ENCODE measurements at places on chromosomes 7 and 10.

GRCh38 chr10:46555713-46556514, 544 bp downstream of the GPRIN2 start:
- peak; percentile 97 for DNase-seq

DNA sequence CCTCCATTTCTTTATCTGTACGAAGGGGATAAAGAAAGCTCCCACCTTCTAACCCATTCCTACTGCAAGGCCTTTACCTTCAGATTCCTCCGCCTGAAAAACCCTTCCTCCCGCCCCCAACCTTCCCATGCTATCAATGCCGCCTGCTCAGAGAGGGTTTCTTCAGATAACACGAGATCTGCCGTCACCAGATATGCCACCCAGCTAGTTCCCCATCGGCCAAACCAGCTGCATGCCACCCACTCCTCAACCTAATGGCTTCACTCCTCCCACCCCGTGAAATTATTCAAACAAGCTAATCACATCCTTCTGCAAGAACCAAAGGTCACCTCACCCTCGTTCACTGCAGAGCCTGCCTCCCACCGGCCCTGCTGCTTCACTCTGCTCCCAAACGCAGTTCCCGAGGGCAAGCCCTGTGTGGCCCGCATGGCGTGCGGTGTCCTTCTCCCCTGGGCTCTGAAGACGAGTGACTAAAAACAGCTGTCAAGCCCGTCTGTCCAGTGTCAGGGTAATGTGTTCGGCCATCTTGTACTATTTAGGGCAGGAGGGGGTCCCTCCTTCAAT, 46.8 kb upstream of the TMEM213 start:
- DNase-seq = no peak

DNA sequence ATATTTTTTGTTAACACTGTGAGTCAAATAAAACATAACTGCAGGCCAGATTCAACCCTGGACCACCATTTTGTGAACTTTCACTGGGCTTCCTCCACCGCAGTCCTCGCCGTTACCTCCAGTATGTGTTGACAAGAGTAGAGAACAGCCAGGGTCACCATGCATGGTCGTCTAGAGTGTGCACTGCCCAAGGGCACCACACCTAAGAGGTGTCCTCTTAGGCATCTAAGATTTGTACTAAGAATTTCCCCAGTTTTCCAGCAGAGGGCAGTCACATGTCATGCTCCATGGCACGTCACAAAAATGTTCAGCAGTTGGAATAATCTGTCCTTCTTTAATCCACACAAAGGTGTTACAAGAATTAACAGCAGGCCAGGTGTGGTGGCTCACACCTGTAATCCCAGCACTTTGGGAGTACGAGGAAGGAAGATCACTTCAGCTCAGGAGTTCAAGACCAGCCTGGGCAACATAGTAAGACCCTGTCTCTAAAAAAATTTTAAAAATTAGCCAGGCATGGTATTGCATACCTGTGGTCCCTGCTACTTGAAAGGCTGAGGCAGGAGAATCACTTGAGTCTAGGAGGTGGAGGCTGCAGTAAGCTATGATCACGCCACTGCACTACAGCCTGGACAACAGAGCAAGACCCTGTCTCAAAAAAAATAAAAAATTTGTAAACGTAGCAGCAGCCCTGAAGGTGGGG, 71.2 kb upstream of the FOXK1 start:
- DNase-seq = peak; percentile 51

DNA sequence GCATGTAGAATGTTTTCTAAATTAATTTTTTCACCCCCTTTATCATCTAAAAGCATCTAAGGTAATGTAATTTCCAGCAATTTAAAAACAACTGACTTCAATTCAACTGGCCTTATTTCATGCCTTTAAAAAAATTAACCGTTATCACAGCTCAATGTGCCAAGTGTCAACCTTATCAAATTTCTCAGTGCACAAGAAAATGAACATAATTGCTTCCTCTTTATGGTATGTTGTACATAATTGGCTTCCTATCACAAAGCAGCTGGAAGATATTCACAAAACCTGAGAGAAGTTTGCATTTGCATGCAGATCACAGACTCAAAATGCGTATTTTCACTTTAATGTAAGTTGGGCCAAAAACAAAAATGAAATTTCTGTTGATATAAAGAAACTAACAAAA, 966.4 kb downstream of the GRM8 start:
- no peak for DNase-seq

DNA sequence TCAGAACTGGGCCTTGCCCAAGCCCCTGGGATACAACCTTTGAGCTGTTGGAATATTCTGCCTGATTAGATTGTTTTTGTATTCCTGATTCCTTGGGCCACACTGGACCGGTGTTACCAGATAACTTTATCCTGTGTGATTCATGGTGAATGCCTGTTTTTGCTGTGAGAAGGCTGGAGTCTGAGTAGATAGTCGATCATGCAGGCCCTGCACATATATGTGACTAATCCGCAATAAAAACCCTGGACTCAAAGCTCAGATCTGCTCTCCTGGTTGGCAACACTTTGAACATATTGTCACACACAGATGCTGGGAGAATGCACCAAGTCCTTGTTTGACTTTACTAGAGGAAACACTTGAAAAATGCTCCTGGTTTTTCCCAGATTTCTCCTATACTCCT, 183.9 kb upstream of the MBL2 start:
- DNase-seq = no peak

GRCh38 chr10:48363617-48364355, 57.3 kb downstream of the MAPK8 start:
- no peak for DNase-seq

GRCh38 chr7:47465191-47465590, 116.7 kb downstream of the TNS3 start:
- no peak for DNase-seq

All from H1 (cell line).